ENCODE measurements at places on chromosomes 5 and 9.

GRCh38 chr5:150636391-150637244, 3.8 kb upstream of the SYNPO start:
- no peak for DNase-seq

DNA sequence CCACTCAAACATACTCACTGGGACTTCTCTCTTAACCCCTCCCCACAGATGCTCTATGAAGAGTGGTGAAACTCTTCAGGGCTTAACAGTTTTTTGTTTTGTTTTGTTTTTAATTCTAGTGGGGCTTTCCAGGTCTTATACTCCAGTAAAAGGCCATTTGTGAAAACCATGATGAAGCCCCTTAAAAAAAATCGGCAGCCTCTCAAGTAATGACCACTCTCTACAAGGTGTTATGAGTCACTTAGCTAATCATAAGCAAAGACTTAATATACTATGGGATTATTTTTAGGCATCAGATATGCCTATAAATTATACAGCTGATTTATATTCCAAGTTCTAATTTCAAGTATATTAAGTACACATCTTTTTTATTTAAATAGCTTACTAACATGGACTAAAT, 607.9 kb downstream of the RAB3C start:
- DNase-seq = no peak

DNA sequence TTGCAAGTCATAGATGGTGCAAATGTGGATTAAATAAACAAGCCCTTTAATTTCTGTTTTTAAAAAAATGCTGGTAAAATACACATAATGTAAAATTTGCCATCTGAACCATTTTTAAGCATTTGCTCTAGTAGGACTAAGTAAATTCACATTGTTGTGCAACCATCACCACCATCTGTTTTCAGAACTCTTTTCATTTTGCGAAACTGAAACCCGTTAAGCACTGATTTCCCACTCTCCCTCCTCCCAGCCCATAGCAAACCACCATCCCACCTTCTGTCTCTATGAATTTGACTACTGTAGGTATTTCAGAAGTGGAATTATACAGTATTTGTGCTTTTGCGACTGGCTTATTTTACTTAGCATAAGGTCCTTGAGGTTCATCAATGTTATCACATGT, 103.3 kb upstream of the CNTLN start:
- DNase-seq = no peak

- DNase-seq = no peak
Observed at GRCh38 chr9:37163299-37163698, 42.9 kb downstream of the ZCCHC7 start.

DNA sequence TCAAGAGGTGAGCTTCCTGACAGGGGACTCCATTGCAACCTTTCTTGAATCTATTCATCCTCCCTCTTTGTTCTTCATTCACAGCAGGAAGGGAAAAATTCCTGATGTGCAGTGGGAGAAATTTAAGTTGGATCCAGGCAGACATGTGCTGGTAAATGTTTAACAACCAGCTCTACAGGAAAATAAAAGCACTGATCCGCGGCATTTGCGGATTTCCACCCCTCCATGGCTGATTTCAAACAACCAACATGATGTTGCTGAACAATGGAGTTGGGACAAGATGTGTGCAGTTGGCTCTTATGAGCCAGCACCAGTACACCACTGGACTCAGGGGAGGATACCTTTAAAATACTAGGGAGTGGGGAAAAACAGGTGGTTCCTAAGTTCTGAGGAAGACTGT, 47.0 kb downstream of the SPRY4 start:
- no peak for DNase-seq
